HTR-8/SVneo (cell line): ENCODE measurements at places on chromosomes 16 and 17.
A peak's percentile ranks its signal among the peaks of the same experiment; 100 is the strongest.

DNA sequence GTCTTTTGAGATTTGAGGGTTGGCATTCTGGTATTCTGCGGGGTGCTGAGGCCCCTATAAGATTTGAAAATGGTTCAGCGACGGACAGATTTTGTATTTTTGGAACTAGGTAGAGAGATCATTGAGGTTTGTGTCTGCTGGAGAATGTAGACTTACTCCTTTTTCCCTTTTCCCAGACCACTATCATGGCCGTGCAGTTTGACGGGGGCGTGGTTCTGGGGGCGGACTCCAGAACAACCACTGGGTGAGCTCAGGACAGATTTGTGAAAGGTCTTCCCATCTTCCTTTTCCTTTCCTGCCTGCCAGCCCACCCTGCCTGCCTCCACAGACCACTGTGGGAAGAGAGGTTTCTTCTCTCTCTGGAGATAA lies 572 bp downstream of the PSMB6 start:
- DNase-seq = peak; percentile 54

DNA sequence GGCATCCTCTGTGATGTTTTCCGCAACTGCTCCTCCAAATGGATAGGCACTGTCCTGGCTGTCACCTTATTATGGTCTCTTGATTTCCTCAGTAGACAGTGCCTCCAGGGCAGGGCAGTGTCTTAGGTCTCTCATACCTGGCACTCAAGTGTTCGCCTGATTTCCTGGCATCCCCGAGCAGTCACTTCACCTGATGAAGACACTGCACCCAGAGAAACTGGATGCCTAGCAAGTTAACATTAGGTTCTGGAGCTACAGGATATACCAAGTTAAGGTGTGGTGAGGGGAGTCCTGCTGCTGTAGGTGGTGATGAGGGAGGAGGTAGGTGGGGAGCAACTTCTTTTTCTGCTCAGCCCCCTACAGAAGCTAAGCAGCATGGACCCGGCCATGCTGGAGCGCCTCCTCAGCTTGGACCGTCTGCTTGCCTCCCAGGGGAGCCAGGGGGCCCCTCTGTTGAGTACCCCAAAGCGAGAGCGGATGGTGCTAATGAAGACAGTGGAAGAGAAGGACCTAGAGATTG lies 3.9 kb upstream of the MAZ start:
- DNase-seq = no peak

DNA sequence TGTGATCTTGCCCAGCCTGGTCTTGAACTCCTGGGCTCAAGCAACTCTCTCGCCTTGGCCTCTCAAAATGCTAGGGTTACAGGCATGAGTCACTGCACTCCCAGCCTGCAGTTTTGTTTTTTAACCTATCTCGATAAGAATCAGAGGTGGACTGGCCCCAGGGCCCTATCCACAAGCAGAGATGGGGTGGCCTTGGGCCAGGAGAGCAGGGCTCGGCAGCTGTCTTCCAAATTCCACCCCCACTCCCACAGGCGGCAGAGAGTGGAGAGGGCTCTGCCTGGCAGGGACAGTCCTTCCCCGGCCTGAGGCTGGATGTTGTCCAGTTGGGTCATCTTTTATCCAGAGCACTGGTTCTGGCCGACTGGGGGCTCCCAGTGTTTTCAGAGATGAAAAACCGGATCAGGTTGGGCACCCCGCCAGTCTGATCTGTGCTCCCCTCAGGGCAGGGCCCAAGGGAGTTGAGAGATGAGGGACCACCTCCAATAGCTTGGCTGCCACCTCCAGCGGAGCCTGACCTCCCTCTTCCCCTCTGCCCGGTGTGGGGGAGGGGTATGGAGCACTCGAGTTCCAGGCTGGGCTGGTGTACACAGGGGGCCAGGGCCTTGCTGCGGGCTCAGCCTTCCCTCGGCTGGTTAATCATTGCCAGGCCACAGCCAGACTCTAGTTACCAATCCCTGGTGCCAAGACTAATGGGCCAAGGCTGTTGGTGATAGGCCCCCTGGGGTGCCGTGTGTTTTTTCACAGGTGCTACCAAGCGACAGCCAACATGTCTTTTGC lies 30.3 kb upstream of the MYO15B start:
- peak; percentile 73 for DNase-seq

- no peak for DNase-seq
These were observed 28.7 kb downstream of the COX4I1 start for GRCh38 chr16:85828166-85828565.

GRCh38 chr16:10946308-10946707 lies 1.9 kb downstream of the CLEC16A start:
- DNase-seq = no peak

GRCh38 chr17:80946449-80946848 lies 45.2 kb upstream of the CHMP6 start:
- no peak for DNase-seq

GRCh38 chr17:48631693-48632578 lies 5.8 kb upstream of the HOXB9 start:
- DNase-seq = no peak

- DNase-seq = no peak
These were observed 2.7 kb upstream of the NFE2L1 start for GRCh38 chr17:48045316-48046001.

GRCh38 chr17:21304091-21304490 lies 19.6 kb downstream of the MAP2K3 start:
- no peak for DNase-seq
